Non-pigmented ciliary epithelial cell (primary cell): ENCODE measurements at places on chromosomes 1 and 21.

DNA sequence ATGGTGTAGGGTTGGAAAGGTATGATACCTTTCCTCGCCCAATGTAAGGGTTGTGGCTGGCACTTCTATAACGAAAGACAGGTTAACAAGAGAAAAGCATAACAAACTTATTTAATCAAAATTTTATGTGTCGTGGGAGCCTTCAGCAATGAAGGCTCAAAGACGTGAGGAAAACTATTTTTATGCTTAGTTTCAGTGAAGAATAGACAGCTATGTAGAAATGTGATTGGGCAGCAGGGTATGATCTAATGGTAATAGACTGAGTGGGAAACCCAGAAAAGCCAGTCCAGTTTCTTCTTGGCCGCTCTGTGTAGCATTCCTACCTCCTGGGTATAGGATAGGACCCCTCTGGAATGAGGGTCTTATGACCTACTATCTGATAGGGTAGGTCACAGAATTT, 464.7 kb downstream of the ADGRL2 start:
- DNase-seq: no peak

- DNase-seq: no peak
Measured at GRCh38 chr1:51628715-51629590, 12.1 kb downstream of the OSBPL9 start.

GRCh38 chr1:181919542-181919941, 142.0 kb downstream of the ZNF648 start:
- no peak for DNase-seq

GRCh38 chr21:44354775-44355771, 1.7 kb downstream of the TRPM2 start:
- DNase-seq: no peak

- DNase-seq: no peak
Measured at GRCh38 chr1:115136706-115137105, 47.4 kb upstream of the TSPAN2 start.

DNA sequence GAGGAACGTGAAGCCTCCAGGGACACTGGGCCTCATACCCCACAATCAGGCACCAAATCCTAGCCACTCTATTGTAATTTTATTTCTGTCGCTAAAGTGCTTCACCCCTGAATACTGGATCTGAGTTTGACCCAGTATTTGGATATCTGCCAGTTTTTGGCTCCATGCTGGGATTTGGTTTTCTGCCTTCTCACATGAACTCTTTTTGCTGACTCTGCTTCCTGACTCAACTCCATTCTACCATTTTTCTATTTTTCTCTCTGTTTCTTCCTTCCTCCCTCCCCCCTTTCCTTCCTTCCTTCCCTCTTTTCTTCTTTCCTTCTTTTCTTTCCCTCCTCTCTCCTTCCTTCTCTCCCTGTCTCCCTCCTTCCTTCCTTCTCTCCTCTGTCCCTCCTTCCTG, 151.3 kb upstream of the GJB5 start:
- DNase-seq: no peak

DNA sequence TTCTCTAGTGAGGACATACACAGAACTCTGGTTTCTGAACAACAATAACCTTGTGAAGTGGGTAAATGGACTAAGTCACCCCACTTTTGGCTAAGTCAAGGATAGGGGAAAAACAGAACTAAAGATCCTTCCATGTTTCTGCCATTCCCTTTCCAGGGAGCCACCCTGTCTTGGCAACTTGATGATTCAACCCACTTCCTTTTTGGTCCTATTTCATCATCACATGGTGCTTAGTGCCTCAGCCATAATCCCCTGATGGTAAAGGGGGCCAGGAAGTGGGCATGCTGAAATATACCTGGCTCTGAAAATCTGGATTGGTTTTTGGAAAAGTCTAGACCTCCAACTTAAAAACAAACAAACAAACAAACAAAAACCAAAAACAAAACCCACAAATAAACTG, 206.4 kb upstream of the FOXD3 start:
- no peak for DNase-seq

- DNase-seq: no peak
Measured at GRCh38 chr1:5876094-5876650, 116.1 kb downstream of the NPHP4 start.

DNA sequence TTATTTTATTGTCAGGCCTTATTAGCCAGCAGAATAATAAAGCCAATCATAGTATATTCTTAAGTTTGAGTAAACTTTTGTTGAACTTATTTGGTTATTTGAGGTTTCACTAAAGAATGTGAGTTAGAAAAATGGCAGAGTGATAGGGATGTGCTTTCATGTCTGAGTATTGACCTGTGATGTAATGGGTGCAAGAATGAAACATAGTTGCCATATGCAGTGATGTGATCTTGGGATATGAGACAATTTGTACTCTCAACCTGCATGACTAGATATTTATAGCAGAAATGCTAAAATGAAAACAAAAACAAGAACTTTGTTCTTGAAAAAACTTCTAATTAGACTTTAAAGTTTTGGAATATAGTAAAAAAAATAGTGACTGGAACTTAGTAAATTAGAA, 97.9 kb downstream of the DISP1 start:
- peak; percentile 73 for DNase-seq

- DNase-seq: no peak
Measured at GRCh38 chr1:912740-913301, 10.9 kb upstream of the SAMD11 start.

- DNase-seq: no peak
Measured at GRCh38 chr1:189220750-189221149, 1256.9 kb downstream of the BRINP3 start.

DNA sequence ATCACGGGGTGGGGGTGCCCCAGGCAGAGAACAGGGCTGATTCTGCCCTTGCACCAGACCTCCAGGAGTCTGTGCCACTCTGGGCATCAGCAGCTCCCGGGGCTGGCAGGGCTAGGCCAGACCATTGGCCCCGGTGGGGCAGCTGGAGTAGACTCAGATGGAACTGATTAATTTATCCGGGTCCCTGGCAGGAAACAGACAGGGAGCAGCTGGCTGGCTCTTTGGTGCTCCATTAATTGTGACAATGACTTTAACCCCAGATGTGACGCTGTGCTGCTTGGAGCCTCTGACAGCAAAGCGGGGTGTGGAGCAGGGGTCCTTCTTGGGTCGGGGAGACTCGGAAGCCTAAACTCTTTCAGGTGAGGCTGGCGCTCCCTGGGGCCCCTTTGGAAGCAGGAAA, 9.5 kb downstream of the EPHA8 start:
- DNase-seq: no peak

GRCh38 chr21:26064506-26064905, 106.1 kb downstream of the APP start:
- no peak for DNase-seq

GRCh38 chr1:170032531-170033280, 41.8 kb downstream of the KIFAP3 start:
- DNase-seq: no peak

- DNase-seq: no peak
Measured at GRCh38 chr1:224149709-224150108, 33.3 kb upstream of the DEGS1 start.

DNA sequence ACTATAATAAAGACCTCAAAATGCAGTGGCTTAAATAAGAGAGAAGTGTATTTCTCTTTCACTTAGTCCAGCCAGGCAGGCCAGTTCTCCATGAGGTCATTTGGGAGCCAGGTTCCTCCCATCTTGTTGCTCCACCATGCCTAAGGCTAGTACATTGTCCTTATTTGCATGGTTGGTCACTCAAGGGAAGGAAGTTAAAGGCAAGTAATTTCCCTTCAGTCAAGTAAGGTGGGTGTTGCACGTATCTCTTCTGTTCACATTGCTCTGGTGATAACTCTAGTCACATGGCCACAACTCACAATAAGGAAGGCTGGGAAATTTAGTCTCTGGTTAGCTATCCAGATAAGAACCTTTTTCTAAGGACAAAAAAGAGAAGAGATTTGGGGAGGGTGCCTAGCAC, 27.2 kb upstream of the TADA1 start:
- DNase-seq: no peak

- no peak for DNase-seq
Measured at GRCh38 chr1:97505816-97506215, 415.0 kb downstream of the DPYD start.

DNA sequence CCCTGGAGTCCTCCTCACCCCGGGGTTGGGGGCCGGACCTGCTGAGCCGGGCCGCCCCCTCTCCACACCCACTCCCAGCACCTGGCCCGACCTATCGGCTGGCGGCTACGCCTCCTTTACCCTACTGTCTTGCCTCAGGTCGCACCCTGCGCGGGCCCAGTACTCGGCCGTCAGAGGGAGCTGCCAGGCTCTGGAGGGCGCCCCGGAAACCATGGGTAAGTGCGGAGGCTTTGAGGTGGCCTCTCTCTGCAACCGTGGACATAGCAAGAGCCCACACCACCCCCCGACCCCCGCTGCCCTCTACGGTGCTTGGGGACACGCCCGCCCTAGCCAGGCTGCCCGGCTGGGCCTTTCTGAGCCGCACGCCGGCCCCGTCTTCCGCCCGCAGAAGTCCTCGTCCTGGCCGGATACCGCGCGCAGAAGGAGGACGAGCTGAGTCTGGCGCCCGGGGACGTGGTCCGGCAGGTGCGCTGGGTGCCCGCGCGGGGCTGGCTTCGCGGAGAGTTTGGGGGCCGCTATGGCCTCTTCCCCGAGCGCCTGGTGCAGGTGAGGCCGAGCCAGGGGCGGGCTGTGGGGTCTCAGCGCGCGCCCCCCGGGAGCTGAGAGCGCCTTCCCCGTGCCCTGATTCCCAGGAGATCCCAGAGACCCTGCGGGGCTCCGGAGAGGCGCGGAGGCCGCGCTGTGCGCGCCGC, at the start of gene SH3D21:
TSS of gene SH3D21 (plus strand) at position 159 of the 692 bp plus-strand sequence. CDS start at position 212, 53 bp downstream.
- no peak for DNase-seq

DNA sequence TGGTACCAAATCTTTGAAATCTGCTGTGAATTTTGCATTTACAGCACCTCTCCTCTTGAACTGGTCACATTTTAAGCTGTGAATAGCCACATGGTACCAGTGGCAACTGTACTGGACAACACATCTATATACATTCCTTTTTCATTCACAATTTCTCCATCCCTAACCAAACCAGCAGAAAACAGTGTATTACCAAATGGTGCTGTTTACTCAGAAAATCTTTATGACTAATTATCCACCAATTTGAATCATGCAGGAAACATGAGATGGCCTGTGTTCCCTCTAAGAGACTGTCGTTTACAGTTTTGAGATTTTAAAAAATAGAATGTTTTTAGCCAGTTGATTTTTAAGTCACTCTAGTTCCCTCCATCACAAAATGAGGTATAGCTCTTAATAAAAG, 17.6 kb upstream of the CCT8 start:
- peak; percentile 65 for DNase-seq

DNA sequence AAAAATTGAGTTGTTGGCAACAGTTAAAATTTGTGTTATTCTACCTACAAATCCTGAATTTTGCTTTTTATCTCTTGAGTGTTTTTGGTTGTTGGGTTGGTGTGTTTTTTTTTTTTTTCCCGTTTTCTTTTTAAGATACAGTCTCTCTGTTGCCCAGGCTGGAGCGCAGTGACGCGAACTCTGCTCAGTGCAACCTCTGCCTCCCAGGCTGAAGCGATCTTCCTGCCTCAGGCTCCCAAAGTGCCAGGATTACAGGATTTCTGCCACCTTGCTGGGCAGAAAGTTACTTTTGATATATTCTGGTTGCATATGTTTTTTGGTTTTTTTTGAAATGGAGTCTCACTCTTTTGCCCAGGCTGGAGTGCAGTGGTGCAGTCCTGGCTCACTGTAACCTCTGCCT, 4.2 kb downstream of the PCNT start:
- no peak for DNase-seq

DNA sequence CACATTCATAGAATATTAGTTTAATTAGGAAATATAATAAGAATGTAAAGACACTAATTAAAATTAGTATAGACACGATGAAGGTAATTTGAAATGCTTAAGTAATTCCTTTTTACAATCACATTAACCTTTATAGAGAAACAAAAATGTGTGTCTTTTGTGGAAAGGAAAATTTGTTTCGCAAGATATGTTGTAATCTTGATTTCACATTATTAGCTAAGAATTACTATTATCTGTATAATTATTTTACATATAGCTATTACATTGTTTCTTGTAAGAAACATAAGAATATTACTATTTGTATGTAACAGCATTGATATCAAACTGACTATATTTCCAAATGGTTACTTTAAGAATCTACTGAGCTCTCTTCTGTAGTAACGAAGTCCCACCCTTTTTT, 111.2 kb downstream of the PTPRC start:
- DNase-seq: no peak

GRCh38 chr21:42038826-42039425, 28.8 kb upstream of the ZBTB21 start:
- DNase-seq: no peak

GRCh38 chr1:193184776-193185175, 1.6 kb downstream of the B3GALT2 start:
- no peak for DNase-seq

- no peak for DNase-seq
Measured at GRCh38 chr1:3461238-3461933, 6.9 kb downstream of the ARHGEF16 start.

- no peak for DNase-seq
Measured at GRCh38 chr1:30036666-30037065, 686.7 kb downstream of the MATN1 start.

- DNase-seq: no peak
Measured at GRCh38 chr1:64686828-64687724, 57.8 kb upstream of the RAVER2 start.

GRCh38 chr1:175361476-175361875, 168.9 kb upstream of the KIAA0040 start:
- DNase-seq: no peak

- DNase-seq: no peak
Measured at GRCh38 chr1:198072177-198072576, 84.6 kb upstream of the NEK7 start.

DNA sequence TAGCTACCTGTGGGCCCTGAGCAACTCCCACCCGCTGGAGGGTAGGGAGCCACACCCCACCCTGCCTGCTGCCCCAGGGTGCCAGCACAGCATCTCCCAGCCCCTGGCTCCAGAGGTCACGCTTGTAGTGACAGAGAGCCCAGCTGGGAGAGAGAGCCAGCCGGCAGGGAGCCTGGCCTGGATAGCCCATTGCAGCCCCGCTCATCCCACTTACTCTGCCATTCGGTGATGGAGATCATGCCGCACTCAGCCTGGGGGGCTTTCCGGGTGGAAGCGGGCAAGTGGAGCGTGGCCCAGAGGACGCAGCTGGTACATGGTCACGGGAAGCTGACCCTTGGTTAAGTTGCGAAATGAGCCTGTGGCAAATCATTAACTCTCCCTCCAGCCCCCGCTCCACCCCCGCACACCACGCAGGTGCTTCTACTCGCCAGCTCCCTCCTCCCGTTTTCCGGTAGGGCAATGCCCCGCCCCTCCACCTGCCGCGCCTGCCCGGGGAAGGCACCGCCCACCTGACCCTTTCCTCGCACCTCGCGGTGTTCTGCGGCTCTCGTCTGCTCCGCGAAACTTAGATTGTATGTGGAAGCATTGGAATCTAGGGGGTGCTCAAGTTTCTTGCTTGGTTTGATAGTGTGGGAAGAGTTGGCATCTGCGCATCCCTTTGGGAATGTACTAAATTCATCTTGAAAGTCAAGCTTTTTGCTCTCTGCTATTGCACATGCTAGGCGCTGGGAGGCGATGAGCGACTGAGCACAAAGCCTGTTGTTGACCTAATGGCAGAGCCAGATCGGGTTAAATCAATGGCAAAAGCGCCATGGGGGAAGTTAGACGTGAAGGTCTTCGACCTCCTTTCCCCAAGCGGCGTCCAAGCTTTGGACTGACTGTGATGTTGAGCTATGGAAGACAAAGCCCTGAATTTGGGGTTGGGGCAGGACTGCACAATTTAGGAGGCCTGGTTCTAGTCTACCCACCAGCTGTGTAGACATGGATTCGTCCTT, at the start of gene GOLT1A:
TSS of gene GOLT1A (minus strand) at position 321 of the 995 bp plus-strand sequence. CDS start at position 239, 82 bp downstream.
- peak; percentile 37 for DNase-seq
